ENCODE measurements at places on chromosomes 4 and X.
A peak's percentile ranks its signal among the peaks of the same experiment; 100 is the strongest.

DNA sequence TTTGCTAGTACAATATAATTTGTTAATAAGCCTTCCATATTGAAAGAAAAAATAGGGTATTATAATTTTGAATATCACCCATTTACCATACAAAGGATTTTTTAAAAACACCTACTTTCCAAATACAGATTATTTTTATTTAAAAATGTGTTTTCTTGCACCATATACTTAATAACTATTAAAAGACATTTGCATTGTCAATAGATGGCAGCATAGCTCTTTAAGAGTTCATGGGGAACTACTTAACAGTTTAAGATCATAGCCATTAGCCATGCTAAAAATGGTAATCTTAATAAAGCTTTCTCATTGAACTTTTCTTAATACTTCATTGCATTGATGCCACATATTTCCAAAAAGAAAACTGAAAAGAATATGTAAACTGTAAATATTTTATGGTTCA is 1995.9 kb downstream of the C4orf33 start:
- peak; percentile 51 for DNase-seq

GRCh38 chr4:113761620-113762185 is at the start of gene CAMK2D:
Gene CAMK2D, minus strand, starts transcription at chr4:113761738. Its CDS starts 670 bp downstream, at chr4:113761068.
- DNase-seq: peak; percentile 92

DNA sequence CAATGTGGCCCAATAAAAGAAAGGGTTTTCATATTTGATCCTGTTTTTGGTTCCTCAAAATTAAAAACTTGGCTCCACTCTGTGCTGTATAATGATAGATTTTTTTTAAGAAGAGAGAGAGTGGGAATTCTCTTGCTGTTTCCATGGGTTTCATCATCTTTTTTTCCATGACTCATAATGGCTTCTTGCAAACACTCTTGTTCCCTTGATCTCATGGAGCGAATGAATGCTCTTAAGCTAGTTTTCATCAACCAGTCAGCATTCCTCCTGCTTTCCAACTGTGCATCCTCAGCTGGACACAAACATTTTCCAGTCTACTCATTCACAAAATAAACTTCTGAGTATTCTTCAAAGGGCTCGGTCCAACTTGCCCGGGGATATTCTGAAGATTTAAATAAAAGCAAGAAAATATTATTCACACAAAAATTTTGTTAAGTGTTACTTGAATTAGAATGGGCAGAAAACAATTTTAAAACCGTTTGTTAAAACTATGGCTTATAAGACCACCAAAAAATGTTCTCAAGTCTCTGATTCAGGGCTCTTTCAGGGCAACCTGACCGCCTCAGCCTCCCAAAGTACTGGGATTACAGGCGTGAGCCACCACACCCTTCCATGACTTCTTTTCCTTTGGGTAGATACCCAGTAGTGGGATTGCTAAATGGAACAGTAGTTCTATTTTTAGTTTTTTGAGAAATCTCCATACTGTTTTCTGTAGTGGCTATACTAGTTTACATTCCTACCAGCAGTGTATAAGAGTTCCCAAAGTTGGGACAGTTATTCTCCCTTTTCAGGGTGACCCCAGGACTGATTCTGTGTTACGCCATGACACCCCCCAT is 64.7 kb downstream of the TMEM156 start:
- no peak for DNase-seq

DNA sequence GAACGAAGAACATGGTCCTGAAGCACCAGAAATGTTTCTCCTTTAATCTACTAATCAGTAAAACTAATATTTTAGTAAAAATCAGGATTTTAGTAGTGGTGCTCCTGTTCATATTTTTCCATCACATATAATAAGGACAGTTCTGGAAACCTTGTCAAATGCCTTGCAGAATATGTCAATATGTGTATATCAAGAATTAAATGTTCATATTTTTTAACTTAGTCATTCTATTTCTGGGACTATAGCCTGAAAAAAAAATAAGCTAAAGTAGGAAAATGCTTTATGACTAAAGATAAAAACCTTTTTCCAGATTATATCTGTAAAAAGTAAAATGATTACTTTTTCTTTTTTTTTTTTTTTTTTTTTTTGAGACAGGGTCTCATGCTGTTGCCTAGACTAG is 65.1 kb downstream of the MAB21L2 start:
- no peak for DNase-seq

DNA sequence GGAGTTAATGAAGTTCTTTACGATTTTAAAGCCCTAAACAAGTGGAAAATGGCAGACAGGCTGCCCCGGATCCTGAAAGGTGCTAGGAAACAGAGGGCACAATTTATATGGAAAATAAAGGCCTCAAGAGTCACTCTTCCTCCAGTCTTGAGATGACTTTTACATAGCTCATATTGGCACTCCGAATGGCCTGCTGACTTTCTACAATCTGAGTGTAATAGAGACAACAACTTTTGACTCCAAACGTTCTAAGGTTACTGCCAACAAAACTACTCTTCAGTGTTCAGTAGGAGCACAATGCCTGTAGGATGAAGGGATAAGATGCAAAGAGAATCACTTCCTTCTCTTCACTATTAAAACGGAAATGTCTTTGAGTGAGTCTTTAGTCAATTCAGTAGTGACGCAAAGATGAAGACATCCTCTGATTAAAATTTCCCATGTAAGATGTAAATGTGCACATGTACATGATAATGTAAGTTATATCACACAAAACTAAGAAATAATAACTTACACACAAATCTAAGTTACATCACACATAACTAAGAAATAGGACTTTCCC is 40.5 kb downstream of the VEGFC start:
- DNase-seq: no peak
